ENCODE measurements at places on chromosomes 3 and 15.

DNA sequence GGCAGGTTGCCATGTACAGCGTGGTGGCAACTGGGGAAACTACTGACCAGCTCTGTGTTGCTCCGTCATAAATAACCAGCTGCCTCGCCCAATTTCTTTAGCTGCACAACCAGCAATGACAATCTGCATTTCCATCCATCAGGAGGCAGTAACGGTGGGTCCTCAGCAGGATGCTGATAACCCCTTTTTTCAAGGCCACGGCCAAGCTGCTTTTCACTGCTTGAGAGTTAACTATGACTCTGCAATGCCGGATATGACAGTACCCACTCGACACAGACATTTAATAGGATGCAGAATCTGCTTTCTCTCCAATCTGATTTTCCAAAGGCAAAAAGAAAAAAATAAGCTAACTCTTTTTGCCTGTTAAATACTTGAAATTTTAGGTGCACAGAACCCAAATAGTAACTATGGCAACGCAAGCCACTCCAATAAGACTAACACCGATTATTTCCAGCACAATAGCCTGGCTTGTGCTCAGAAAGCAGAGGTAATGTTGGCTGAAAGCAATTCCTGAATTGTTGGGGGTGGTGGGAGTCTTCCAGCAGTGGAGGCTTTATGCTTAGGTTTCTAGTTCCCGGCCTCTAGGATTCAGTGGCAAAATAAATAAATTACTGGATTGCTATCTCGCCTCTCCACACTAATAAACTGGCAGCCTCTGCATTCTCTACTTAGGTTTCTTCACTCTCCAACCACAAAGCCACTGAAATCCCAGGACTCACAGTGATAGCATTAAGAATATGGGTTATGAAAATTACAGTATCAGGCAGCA, 31.2 kb upstream of the SRGAP3 start:
- no peak for DNase-seq

DNA sequence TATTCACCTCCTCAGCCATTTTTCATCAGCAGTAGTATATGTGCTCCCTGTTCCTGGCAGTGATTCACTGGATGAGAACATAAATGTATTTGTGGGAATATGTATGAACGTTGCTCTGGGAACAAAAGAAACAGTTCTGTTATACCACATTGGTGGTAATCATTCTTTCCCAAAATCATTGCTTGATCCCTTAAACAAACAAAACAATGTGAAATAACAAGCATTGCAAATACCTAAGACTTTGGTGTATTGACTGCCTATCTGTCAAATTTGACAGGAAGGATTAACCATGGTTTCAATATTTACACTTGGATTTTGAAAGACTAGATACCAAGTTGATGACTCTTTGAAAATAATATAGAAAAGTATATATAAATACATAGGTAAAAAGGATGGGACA, 284.1 kb downstream of the FHIT start:
- DNase-seq = no peak

- DNase-seq = no peak
Measured at GRCh38 chr15:48091522-48091921, 29.3 kb upstream of the SLC24A5 start.

- DNase-seq = no peak
Measured at GRCh38 chr3:170162052-170162451, 19.5 kb downstream of the PHC3 start.

DNA sequence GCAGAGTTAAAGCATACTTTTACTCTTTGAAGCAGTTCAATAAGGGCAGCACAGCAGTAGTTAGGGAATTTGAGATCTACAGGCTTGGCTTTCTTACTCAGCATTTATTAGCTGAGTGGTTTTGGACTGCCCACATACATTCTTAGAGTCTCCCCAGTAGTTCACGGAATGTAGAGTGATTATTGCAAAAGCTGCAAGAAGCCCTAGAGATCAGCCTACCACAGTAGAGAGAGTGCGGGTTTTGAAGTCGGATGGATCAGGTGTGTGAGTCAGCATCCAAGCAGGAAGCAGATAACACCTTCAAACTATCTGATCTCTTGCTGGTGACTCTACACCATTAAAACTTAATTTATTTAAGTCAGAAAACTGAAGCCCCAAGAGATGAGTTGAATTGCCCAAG, 171.9 kb downstream of the SYNPR start:
- DNase-seq = no peak

- no peak for DNase-seq
Measured at GRCh38 chr3:10093678-10094077, 14.4 kb downstream of the FANCD2OS start.

- DNase-seq = no peak
Measured at GRCh38 chr3:179589143-179589542, 15.3 kb downstream of the MRPL47 start.

- DNase-seq = no peak
Measured at GRCh38 chr3:157163217-157163953, 3.4 kb upstream of the CCNL1 start.

DNA sequence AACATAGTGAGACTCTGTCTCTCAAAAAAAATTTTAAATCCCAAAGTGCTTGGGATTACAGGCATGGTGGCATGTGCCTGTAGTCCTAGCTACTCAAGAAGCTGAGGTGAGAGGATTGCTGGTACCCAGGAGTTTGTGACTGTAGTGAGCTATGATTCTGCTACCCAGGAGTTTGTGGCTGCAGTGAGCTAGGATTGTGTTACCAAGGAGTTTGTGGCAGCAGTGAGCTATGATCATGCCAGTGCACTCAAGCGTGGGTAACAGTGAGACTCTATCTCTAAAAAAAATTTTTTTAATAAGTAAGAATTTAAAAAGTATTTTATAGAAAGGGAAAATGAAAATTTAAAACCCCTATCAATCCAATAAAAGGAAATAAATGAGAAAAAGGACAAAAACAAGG, 69.5 kb downstream of the FAIM start:
- DNase-seq = no peak

DNA sequence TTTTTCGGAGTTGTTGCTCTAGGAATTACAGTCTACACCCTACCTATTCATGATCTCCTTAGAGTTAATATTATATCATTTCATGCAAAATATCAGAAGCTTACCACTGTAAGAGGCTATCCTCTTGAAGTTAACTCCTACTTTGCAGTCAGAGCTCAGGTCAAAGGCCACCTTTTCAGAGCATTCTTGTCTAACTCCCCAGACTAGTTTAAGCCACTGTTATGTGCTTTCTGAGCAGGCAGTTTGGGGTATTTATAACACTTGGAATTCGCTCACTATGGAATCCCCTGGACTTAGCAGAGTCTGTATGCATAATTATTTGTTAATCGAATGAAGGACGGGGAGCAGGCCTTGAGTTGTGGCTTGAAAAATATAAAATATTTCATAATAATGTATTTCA, 21.7 kb downstream of the MED12L start:
- DNase-seq = no peak

DNA sequence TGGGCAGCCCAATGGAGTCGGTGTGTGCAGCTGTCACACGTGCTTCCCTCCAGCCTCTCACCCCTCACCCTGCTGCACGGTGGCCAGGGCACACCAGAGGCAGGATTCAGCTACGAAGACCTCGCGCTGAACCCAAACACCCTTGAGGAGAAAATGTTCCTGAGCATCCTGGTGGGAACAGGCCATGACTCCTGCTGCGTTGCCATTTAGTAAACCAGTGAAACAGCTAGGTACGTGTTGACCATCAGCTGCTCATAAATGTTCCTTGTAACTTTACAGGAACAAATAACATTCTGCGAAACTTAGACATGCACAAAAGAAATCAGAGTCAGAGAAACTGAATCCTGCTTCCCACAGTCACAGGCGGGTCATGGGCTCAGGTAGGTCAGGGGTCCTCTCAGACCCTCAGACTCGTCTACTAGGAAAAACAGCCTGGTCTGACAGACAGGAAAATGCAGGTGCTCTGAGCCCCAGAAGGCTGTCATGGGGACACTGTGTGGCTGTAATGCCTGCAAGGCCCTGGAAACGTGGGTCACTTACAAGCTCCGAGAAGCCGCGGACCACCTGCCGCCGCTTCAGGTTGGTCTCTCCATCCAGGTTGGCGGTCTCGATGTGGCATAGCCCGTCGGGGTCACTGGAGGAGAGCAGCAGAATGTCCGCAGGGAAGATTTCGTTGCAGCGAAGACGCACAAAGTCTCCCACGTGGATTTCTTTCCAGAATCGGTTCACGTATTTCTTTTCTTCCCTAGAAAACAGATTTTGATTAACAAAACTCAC, 82.5 kb downstream of the ATP10A start:
- DNase-seq = no peak

DNA sequence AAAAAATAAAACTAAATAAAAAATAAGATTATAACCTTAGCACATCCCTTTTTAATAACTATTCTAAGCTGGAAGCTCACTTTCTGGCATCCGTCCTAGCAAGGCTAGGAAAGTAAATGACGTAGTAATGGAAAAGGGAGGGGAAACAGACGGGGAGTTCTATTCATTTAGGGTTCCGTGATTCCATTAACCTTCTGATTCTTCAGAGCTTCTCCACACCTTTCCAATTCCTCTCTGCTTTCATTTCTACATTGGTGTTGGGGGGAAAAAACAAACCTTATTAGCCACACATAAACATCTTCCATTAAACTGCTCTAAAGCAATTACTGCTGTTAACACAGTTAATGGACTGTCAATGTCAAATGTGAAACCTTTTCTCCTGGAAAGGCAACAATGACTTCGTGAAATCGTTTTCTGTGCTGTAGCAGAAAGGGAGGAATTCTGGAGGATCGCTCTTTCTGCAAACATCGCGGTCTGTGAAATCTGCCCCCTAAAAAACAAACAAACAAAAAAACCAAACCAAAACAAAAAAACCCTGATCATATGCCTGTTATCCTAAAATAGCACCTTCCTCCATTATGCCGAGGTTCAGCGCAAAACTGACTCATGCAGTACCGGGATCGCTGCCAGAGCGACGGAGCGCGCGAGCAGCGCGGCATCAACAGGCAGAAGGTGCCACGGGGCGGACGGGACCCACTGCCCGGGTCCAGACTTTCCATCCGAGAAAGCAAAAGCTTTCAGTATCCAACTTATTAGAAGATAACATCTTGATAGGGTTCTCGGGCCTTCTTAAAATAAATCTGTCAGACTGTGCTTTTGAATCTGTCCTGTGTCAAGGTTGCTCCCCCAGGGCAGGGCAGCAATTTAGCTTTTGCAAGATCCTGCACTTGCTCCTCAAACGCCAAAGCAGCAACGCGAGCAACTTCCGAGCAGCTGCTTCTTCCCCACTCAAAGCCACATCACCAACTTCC, 156.2 kb downstream of the FGF12 start:
- DNase-seq = peak; percentile 11

GRCh38 chr3:29311795-29312194, 30.9 kb downstream of the RBMS3 start:
- no peak for DNase-seq

DNA sequence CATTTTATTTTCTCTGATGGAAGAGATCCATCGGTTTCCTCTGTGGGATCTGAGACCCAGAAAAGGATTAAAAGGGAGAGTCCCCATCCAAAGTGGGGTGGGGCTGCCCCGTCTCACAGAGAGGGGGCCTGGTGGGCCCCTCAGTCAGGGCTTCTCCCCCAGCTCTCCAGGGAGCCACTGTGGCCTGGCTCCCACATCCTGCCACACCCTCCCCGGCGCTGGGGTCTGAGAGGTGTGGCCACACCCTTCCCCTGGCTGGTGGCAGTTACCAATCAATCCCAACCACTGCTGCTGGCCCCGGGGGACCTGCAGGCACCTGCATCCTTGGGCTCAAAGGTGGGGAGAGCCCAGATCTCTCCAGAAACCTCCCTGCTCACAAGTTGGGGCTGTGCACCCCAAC, 161.8 kb upstream of the IQSEC1 start:
- no peak for DNase-seq

DNA sequence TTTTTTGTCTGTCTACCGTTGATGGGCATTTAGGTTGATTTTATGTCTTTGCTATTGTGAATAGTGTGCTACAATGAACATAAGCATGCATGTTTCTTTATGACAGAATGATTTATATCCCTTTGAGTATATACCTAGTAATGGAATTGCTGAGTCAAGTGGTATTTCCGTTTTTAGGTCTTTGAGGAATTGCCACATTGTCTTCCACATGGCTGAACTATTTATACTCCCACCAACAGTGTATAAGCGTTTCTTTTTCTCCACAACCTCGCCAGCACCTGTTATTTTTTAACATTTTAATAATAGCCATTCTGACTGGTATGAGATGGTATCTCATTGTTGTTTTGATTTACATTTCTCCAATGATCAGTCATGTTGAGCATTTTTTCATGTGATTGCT, 89.6 kb upstream of the GALNT15 start:
- DNase-seq = no peak

DNA sequence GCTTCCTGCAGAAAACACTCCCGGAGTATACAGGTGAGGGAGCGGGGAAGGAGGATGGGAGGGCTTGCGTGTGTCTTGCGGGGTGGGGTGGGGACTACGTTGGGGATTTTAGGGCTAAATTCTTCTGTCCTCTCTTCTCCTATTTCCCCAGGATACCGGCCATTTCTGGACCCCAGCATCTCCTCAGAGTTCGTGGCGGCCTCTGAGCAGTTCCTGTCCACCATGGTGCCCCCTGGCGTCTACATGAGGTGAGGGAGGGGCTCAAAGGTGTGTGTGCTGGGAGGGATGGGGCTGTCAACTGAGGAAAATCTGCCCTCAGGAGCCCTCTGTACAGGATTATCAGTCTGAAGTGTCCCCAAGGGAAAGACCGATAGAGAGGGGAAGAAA, 6.6 kb downstream of the DUOX1 start:
- DNase-seq = no peak

GRCh38 chr15:62035256-62035924, 24.9 kb downstream of the VPS13C start:
- no peak for DNase-seq

- peak; percentile 72 for DNase-seq
Measured at GRCh38 chr3:127735767-127736693, 63.3 kb downstream of the ABTB1 start.

- no peak for DNase-seq
Measured at GRCh38 chr3:197329382-197329781, 31.0 kb upstream of the DLG1 start.

GRCh38 chr15:27490867-27491595, 520.0 kb downstream of the GABRG3 start:
- no peak for DNase-seq

GRCh38 chr3:37053753-37054152, 60.4 kb downstream of the MLH1 start:
- no peak for DNase-seq

DNA sequence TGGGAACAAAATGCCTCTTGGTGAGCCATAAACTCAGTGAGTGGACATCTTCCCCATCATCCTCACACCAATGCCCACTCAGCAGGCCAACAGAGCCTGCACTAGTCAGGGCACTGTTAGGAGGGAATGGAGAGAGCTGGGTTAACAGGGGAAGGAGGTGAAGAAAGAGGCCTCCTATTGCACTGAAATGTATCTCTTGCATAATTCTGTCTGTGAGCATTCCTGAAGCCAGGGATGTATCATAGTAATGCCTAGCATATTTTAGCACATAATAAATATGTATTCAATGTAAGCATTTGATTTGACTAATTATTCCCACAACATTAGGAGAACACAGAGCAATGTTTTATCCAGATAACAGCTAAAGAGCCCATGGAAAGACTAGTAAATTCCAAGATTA, 81.2 kb downstream of the ANO10 start:
- no peak for DNase-seq

DNA sequence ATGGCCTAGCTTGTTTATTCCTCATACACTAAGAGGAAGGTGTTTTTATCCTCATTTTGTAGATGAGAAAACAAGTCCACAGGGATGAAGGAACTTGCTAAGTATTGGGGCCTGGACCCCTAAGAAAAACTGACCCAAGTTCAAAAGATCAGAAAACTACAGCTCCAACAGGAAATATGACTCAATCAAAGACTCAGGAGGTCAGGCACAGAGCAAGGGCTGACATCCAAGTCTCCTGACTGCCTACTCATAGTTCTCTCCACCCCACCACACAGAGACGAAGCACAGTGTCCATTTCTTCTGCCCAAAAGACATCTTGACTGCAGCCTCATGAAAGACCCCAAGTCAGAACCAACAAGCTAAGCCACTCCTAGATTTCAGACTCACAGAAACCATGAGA, 26.9 kb upstream of the TPM1 start:
- DNase-seq = peak; percentile 64
